ENCODE measurements at places on chromosomes 3 and 15. TPM values are rescaled to one million over a fixed set of nuclear protein-coding genes. Genes with fewer than 3 reads are reported as not detected.

- DNase-seq, result no peak
These were observed 202.5 kb downstream of the UBE3A start for GRCh38 chr15:25236143-25236860.

GRCh38 chr3:171966533-171967136 lies 72.7 kb upstream of the FNDC3B start:
- no peak for DNase-seq

GRCh38 chr15:98907927-98908471 lies 99.6 kb downstream of the PGPEP1L start:
- no peak for DNase-seq

DNA sequence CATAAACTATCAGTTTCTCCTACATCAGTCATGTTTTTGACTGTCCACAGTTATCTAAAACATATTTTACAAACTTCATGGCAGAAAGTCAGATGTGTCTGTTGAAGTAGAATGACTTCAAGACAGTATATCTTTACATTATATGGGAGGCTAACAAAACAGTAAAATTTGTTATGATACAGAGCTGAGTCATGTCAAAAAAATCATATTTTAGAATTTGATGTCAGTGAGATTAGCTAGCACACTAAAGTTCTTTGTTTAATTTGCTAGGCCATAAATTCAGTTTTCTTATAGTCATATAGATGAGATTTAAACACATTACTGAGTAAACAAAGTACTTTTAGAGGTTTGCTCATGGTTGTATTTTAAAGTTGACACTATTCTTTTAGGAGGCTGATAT lies 80.3 kb upstream of the IGSF10 start:
- no peak for DNase-seq

GRCh38 chr3:140131895-140132294 lies 196.9 kb downstream of the CLSTN2 start:
- no peak for DNase-seq

GRCh38 chr3:5276934-5277333 lies 89.4 kb downstream of the EDEM1 start:
- no peak for DNase-seq

GRCh38 chr15:72934921-72935320 lies 117.3 kb upstream of the NEO1 start:
- no peak for DNase-seq

DNA sequence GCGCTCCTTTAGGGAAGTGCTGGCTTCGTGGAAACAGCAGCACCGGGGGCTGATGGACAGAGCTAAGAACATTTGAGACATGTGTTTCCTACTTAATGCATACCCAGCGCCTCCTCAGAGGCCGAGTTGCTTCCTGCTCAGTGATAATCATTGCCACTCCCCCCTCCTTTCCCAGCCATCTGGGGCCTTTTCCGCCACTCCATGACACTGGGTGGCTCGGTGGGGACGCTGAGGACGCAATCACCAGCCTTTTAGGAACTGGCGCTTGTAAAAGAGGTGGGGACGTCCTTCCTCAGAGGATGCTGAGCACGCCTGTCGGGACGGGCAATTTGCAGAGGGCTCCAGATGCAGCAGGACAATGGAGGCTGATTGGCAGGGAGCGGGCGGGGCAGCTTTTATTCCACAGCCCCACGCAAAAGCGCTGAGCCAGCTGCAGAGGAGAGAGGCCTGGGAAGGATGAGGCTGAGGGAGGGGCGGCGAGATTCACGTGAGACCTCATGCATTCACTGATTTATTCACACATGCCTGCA lies 22.2 kb upstream of the IQSEC1 start:
- DNase-seq, result no peak

- DNase-seq, result no peak
These were observed 511.3 kb downstream of the OCA2 start for GRCh38 chr15:27587810-27588209.

DNA sequence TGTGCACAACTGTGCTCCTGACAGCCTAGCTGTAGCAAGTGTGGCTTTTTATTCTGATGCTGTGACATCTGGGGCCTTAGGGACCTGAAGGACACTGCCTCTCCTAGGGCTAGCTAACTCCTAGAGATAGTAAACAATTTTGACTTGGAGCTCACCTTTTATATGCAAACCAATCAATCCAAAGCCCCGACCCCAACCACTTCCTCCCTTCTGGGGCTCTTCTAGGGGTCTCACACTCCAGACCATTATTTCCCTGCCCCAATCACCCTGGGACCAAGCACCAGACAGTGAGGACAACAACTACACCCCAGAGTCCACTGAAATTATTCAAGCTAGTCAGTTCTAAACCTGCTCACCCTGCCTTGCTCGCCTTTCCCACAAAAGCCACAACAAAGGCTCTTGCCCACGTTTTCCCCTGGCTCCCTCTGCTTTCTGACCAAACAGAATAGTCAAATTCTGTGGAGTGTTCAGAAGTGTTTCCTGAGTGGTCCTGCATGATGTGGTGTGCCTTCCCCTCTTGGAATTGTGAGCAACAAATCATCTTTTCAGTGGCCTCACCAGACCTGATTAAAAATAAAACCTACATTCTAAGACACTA lies 84.2 kb upstream of the WNT5A start:
- DNase-seq, result no peak

GRCh38 chr3:162742159-162742717 lies 1245.6 kb downstream of the OTOL1 start:
- DNase-seq, result no peak

DNA sequence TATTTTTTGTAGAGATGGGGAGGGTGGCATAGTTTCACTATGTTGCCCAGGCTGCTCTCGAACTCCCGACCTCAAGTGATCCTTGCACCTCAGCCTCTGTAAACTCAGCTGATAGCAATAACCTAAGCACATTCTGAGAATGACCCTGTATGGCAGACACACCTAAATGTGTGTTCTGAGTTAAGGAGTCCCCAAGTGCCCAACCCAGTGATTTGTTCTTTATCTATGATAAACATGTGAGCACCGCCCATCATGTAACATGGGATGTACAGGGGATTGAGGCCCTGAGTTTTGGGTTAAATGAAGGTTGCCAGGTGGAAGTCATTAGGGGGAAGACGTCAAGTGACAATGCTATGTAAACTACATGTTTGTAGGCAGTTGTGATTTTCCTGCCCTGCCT lies 5.7 kb downstream of the NCEH1 start:
- no peak for DNase-seq

DNA sequence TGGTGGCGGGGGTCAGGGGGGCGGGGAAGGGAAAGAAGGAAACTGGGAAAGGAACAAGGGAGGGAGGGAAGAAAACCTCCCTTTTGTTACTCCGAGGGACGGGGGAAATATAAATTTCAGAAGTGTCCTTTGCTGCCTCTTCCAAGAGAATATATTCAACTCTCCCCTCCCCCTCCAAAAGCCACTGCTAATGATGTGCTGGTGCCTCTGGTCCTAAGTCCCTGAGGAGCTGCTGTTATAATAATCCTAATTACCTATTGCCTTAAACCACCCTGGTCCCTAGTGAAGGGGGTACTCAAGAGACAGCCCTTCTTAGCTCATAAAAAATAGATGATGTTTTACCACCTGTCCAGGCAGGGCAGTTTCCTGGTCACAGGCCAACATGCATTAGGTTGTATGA lies 118.3 kb upstream of the TRIM42 start:
- no peak for DNase-seq

- DNase-seq, result peak; percentile 62
These were observed 496.1 kb downstream of the FOXP1 start for GRCh38 chr3:71087143-71088018.

DNA sequence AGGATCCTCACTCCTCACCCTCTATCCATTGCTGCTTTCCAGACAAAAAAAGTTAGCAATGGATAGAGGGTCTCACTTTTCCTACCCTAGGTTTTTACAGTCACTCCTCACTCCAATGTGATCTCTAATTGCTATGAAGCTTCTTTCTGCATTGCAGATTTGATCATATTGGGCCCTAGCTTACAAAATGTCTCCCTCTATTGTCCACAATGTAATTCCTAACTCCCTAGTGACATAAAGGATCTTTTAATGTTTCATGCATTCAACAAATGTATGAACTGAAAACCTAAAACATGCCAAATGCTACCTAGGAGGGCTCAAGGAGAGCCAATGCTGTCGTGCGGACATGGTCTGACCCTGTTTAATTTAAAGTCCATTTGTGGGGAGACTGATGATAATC lies 234.8 kb downstream of the CADM2 start:
- no peak for DNase-seq

BMF gene
- total RNA-seq, result 4.0 TPM

CILP gene
- 0.05 TPM for total RNA-seq

IL12A gene
- total RNA-seq, result not detected

BTLA gene
- 26.0 TPM for total RNA-seq

CDCP1 gene
- total RNA-seq, result 16.4 TPM

AGBL1 gene
- not detected for total RNA-seq

IDH2 gene
- 291 TPM for total RNA-seq

SLC28A1 gene
- total RNA-seq, result not detected
